Left renal cortex interstitium (tissue), 4 donors: ENCODE measurements at places on chromosomes 1 and 21. TPM values are rescaled to one million over a fixed set of nuclear protein-coding genes. Genes with fewer than 3 reads are reported as not detected.

ALG14 gene
- 13.4 TPM for polyA plus RNA-seq

IVL gene
- polyA plus RNA-seq, result 0.27 TPM

C1QA gene
- polyA plus RNA-seq, result 15.3 TPM

SOAT1 gene
- polyA plus RNA-seq, result 33.6 TPM

VHLL gene
- not detected for polyA plus RNA-seq

CRYZL1 gene
- polyA plus RNA-seq, result 54.8 TPM

C1orf53 gene
- polyA plus RNA-seq, result 2.5 TPM

OR2L8 gene
- polyA plus RNA-seq, result not detected

TSPAN1 gene
- polyA plus RNA-seq, result 69.9 TPM
